Cerebellar nuclear complex (tissue), 1 donor: ENCODE measurements at places on chromosomes 16 and 17.

DNA sequence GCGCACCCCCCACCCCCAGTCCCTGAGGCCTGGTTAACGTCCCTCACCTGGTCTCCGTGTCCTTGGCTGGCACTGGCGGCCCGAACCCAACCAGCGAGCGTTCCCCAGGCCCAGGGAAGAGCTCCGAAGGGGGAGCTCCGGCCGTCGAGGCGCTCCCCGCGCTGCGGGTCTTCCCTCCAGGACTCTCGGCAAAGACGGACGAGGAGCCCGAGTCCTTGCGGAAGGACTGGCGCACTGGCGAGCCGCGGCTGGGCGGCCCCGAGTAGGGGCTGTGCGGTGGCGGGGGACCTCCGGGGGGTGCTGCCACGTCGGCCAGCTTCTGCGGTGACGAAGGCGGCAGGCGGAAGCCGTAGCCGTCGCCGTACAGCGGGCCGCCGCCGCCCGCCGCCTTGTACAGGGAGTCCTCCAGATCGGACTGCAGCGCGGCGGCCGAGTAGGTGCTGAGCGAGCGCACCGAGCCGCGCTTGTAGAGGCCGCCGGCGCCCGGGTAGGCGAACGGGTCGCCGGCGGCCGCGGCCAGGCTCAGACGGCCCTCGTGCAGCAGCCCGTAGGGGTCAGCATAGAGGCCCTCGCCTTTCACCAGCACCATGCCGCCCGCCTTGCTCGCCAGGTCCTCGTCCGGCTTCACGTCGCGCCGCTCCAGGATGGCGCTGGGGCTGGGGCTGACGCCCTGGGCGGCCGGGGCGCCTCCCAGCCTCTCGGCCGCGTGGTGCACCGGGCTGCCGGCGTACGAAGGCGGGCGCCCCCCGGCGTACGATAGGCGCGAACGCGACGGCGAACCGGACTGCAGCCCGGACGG, 44.1 kb downstream of the SRCIN1 start:
- no peak for DNase-seq

- DNase-seq, result no peak
Measured at GRCh38 chr16:75534560-75535205, 1.2 kb downstream of the CHST5 start.

GRCh38 chr16:80824623-80825364, 20.4 kb upstream of the CDYL2 start:
- no peak for DNase-seq

DNA sequence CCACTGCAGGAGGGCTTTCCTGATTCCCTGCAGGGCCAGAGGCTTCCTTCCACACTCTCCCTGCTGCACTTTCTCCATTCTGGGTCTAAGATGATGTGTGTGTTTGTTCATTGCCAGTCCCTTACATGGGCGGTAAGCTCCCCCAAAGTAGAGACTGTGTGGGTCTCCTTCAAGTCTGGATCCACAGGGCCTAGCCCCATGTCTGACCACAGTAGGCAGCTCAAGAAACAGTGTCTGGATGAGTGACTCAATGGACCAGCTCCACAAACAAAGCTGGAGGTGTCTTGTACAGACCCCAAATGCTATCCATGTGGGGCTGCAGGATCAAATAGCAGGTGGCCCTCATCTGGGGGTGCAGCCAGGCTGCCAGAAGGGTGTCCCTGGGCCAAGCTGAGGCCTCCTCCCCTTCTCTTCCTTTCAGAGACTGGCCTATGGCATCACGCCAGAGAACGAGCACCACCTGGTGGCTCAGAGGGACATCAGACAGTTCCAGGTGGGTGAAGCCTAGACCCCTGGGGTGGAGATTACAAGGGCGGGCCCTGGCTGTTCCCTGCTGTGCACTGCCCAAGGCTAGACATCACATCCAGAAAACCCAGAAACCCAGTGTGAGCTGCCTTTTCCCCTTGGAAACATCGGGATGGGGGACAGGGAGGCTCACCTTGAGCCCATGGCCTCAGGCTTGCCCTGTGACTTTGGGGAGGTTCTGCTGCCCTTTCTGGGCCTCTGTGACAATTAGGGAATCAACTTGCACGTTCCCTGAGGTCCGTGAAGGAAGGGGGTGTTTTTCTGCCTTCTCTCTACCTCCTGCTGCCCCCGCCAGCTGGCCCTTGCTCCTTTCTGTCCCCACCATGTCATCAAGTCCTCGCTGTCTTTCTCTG, 45.9 kb downstream of the SLC6A2 start:
- DNase-seq, result no peak

GRCh38 chr17:60077672-60078519, 825 bp downstream of the HEATR6 start:
- DNase-seq, result no peak

DNA sequence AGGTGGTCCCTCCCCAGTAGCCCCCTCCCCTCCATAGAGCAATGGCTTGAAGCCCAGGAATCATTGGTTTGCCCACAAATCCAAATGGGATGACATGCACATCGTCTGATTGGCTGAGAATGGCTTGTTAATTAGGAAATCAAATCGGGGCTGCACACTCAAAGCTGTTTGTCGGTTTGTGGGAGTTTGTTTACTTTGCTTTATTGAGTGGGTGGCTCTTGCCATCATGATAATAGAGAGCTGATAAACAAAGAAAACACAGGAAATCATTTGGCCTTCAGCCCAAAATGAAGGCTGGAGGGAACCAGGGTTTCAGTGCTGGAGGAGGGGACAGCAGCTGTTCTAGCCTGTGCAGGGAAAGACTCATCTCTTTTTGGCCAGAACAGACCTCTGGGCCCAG, 316.3 kb downstream of the CBLN1 start:
- no peak for DNase-seq

GRCh38 chr16:85234310-85235204, 122.3 kb upstream of the CIBAR2 start:
- no peak for DNase-seq

DNA sequence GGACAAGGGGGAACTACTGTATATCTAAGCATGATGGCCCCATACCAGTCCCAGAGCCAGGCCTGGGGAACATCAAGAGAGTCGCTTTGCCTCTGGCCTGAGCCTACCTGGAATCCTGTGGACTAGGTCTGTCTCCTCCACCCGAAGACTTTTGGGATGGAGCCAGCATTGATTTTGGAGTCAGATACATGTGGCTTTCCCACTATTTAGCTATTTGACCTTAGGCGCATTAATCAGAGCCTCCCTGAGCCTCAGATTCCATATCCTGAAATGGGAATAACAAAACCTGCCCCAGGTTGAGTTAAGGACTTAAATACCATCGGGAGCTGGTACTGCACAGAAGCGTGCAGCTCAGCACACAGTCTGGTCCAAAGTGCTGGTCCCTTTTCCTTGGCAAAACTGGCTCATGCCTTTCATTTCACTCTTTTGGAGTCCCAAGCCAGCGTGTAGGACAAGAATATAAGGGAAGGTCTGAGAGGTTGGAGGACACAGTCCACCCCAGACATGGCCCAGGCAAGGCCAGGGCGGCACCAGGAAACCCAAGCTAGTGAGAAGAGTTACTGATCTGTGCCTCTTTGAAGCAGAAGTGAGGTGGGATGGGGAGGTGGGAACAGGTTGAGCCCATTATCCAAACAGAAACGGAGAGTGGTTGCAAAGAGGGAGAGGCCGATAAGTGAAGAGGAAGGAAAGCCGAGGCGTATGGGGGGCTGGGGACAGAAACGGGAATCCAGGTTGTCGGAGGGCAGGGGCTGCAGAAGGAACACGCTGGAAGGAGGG, 986 bp downstream of the FA2H start:
- DNase-seq, result no peak

- DNase-seq, result no peak
Measured at GRCh38 chr16:31385680-31386079, 7.5 kb upstream of the ITGAD start.

DNA sequence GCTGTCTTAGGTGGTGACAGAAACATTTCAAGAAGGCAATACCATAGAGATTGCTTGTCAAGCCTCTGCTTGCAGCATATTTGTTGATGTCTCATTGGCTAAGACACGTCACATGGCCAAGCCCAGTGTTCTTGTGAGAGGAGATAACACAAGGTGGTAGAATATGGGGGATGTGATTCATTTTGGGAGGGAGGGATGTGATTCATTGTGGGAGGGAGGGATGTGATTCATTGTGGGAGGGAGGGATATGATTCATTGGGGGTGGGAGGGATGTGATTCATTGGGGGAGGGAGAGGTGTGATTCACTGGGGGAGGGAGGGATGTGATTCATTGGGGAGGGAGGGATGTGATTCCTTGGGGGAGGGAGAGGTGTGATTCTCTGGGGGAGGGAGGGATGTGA, 470.5 kb upstream of the SALL1 start:
- no peak for DNase-seq

DNA sequence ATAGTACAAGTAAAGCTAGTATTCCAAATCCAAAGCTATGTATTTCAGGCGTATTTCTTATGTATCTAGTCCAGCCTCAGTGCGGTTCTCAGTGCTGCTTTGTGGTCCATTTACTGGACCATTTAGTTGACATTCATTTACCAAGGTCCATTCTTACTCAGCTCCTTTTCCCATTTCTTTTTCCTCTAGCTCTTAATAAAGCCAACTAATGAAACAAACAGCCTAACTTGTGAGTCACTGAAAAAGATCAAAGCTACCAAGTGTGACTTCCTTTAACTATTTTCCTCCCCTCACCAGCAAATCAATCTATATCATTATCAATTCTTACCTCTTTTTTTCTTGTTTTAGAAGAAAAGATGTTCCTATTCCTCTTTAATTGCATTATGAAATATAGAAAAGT, 64.0 kb downstream of the CYB561 start:
- DNase-seq, result no peak

- DNase-seq, result no peak
Measured at GRCh38 chr17:8060274-8060673, 21.4 kb downstream of the ALOX15B start.

DNA sequence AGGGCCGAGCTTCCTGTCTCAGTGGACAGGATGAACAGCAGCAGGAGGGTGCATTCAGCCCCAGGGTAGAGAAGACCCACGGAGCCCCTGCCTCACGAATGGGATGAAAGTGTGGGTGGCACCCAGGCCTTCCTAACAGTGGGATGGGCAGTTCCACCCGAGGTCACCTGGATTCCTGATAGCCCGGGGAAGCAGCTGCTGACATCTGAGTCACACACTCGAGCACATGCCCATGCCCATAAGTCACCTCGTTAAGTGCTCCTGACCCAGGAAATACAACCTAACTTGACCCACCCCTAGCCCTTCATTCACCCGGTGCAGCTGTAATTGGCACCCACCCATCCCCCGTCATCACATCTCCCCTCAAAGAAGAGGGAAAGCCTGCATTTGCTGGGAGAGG, 85.3 kb upstream of the FOXF1 start:
- no peak for DNase-seq

DNA sequence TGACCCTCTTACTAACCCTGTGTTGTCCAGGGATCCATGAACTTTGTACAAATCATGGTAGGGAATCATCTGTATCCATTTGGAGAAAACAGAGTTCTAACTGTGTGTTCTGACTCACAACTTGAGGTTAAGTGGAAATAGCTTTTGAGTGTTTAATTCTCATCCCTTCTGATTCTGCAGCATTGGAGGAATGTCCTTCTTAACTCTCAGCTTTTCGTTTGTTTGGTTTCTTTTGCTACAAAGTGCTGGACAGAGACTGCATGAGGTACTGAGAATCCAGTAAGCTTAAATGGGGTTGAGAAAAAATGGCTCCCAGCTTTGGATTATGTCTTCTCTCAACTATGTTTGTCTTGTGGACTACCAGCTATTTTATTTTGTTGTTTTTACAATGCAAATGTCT, 352.1 kb upstream of the KIF2B start:
- DNase-seq, result no peak

- DNase-seq, result no peak
Measured at GRCh38 chr17:5362162-5362811, 57.2 kb downstream of the NUP88 start.

DNA sequence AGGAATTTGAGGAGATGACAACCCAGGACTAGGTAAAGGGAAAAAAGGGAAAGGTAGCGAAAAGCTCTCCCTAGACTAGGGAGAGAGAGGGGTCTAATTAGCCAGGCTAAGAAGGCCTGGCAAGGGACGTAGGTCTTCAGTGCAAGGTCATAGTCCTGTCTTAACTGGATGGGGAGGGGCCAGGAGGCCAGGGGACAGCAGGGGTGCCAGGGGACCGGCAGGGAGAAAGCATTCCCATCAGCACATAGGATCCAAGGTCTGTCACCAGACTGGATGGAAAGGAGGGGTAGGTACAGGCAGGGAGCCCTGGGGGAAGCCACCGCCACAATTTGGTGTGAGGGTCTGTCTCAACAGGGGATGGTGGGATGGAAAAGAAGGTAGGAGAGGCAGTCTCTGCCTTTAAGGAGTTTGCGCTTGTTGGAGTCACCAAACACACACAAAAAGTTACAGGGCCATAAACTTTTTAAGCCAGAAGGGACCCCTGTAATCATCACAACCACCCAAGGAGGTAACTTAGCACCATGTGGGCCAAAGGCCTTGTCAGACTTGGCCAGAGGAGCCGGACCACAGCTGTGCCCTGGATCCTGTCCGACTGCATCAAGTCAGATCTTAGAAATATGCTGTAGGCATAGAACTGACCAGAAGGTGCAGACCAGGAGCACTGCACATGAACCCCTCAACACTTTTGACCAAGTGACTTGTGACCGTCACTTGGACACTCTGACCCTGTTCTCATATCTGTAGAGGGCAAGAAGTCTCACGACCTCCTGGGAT, 10.0 kb downstream of the AXIN2 start:
- DNase-seq, result no peak

- DNase-seq, result no peak
Measured at GRCh38 chr17:38671939-38672720, 2.6 kb downstream of the EPOP start.
